ENCODE measurements at places on chromosomes 12 and 14.

DNA sequence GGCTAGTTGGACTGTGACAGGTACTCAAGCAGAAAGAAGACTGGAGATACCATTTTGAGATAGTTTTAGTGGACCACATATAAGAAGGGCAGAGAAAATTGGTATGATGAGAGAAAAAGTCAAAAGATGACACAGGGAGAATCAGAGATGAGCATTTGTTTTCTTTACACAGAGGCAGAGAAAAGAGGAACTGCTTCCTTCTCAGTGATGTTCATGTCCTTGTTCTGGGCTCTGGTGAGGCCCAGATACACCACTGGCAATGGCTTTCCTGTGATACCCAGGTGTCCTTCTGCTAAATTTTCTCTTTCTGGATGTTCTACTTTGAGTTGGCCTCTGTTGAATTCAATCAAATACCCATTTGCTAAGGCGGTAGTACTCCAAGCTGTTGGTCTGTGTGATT is 1782.7 kb upstream of the SEL1L start:
- no peak for DNase-seq

DNA sequence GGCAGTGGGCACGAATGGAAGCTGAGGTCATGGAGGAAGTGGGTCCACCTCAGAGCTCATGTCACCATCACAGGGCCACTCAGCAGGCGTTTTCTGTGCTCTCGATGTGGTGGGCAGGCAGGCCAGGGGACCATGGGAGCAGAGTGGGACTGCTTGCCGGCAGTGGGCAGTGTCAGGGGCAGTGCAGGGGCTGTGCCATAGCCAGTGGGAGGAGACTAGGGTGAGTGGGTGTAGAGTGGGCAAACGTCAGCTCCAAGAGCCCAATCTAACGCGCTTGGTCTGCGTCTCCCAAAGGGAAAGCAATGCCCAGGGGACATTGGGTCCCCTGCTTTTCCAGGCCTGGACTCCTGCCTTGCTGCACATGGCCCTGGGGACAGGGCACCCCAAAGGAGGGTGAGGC is 58.3 kb downstream of the SLC6A12 start:
- DNase-seq: no peak

GRCh38 chr14:32817780-32818179 is 120.9 kb upstream of the NPAS3 start:
- DNase-seq: no peak

DNA sequence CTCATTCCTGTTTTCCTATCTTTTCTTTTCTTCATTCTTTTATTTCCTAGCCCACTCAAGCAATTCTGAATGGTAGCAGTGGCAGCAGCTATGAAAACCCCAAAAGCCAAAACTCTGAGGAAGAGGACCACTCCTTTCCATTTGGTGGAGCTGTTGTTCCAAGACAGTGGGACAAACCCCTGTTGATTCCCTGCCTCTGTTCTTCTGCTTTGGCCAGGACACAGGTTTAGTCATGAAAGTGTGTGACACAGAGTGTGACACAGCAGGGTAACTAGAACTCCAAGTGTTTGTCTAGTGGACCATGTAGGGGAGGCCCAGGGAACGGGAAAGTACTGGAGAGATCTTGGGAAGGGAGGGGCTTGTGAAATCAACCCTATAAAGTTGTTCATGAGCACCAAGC is 71.1 kb downstream of the PTCSC3 start:
- no peak for DNase-seq

Data from stimulated activated CD4-positive, alpha-beta T cell treated with anti-CD3 and anti-CD28 coated beads, Interleukin-1b, Interleukin-23, amount 100 ng/mL, for 1 hour (primary cell).